ENCODE measurements at places on chromosomes 11 and 22.
A peak's percentile ranks its signal among the peaks of the same experiment; 100 is the strongest.

- no peak for DNase-seq
Observed at GRCh38 chr11:118215262-118215661, 9.5 kb downstream of the JAML start.

DNA sequence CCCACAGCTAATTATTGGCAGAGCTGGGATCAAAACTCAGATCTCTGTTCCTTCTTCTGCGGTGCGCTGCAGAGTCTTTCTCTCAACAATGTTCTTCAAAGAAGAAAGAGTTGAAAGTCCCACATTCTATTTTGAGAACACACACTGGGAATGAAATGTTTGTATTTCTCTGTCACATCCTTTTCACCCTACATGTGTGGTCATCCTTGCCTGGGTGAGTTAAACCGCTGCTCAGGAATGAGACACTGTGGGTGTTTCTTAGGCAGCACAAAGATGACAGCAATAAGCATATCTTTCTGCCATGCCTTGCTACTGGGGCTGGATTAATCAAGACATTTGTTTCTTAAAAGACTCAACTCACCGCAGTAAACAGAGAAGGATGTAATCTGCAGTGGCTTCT lies 222.6 kb downstream of the LARGE1 start:
- DNase-seq: no peak

- DNase-seq: peak; percentile 25
Observed at GRCh38 chr11:35404388-35404775, 15.0 kb downstream of the SLC1A2 start.

DNA sequence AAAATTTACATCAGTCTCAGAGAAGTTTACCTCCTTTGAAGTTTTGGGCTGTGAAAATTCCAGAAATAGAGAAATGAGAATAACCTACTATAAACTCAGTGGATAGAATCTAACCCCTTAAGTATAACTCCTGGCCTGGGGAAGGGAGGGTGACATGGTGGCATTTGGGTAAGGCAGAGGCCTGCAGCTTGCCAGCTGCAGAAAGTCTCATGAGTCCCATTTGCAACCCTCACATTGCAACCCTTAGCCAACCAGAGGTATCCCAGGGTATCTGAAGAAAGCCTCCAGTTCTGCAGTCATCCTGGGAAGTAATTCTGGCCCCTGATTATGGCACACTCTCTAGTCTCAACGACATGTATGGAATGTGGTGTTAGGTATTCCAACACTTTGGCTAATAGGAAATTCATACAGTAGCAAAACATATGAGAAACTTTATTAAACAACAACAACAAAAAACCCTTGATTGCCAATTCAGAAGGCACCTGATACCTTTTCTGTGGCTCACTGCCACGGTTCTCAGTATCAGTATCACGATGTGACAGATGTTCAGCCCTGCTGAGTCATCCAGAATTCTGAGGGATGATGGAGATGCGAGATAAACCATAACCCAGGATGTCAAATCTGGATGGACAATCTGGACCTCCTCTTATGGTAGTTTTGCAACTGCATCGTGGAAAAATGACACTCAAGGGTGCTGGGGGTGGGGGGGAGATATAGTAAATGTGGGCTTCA lies 743.4 kb downstream of the NELL1 start:
- no peak for DNase-seq

DNA sequence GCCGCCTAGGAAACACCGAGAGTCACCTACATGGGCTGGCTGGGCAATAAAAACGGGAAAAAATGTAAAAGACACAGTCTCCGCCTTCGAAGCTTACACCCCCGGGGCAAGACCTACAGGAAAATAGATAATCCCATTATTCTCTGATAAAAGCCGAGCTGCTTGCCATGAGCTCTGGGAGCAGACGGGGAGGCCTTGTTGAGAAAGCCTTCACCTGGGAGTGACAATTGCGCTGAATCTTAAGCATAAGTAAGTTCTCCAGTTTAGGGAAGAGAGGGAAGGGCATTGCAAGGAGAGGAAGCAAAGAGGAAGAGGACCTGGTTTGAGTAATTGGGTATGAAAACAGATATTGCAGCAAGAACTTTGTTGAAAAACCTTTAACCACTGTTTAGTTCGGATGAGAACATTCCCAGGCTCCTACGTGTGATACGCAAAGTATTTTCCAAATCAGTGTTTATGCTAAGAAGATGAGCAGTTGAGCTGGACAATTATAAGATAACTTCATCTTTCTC lies 813 bp upstream of the BTBD10 start:
- no peak for DNase-seq

GRCh38 chr22:37314315-37315074 lies 32.2 kb downstream of the CYTH4 start:
- DNase-seq: no peak

GRCh38 chr22:48750282-48750681 lies 1077.4 kb downstream of the BRD1 start:
- DNase-seq: no peak

- DNase-seq: no peak
Observed at GRCh38 chr22:19517919-19518611, 6.1 kb downstream of the CLDN5 start.

DNA sequence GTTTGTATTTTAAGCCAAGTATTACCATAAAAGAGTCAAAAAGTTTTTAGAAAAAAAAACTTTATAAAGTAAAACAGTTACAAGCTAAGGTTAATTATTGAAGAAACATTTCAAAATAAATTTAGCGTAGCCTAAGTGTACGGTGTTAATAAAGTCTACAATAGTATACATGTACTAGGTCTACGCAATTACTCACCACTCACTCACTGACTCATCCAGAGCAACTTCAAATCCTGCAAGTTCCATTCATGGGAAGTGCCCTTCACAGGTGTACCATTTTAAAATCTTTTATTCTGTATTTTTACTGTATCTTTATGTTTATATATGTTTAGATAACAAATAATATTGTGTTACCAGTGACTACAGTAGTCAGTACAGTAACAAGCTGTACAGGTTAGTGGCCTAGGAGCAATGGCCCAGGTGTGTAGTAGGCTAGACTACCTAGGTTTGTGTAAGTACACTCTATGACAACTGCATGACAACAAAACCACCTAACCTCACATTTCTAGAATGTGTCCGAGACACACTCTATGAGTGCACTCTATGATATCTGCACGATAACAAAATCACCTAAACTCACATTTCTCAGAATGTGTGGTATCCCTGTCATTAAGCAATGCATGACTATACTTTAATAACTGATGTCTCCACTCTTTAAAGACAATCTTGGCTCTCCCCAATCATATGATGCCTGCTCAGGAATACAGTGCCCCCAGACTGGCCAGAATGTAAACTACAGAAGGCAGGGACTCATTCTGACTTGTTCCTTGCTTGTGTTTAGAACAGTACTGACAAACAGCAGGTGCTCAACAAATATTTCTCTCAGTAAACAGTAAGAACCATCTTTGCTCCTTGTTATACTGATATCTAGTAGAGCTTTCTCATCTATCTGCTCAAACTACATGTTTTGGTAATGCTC lies 21.2 kb downstream of the KMT5B start:
- no peak for DNase-seq

- no peak for DNase-seq
Observed at GRCh38 chr22:17684245-17684644, 45.7 kb downstream of the BCL2L13 start.

- no peak for DNase-seq
Observed at GRCh38 chr11:22456993-22457762, 119.0 kb downstream of the SLC17A6 start.

DNA sequence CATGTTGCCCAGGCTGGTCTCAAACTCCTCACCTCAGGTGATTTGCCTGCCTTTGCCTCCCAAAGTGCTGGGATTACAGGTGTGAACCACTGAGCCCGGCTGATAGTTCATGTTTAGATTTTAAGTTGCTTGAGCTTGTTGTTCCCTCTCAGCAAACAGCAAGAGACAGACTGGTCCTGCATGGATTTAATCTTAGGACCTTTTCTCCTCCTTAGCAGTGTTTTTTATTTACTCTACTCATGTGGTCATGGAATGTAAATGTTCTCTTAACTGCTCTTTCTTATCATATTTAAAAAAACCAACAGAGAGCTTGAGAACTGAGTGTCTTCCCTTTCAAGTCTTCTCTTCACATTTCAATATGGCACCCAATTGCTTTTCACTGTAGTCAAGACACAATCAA lies 22.7 kb upstream of the PRDM10 start:
- no peak for DNase-seq

DNA sequence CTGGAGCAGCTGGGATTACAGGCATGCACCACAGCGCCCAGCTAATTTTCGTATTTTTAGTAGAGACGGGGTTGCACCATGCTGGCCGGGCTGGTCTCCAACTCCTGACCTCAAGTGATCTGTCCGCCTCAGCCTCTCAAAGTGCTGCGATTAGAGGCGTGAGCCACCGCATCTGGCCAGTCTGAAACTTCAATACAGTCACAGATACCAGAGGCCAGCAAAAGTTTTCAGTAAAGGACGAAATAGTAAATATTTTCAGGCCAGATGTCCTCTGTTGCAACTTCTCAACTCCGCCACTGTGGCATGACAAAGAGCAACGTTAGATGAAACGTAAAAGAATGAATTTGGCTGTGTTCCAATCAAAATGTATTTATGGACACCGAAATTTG lies 403.6 kb downstream of the MN1 start:
- no peak for DNase-seq

DNA sequence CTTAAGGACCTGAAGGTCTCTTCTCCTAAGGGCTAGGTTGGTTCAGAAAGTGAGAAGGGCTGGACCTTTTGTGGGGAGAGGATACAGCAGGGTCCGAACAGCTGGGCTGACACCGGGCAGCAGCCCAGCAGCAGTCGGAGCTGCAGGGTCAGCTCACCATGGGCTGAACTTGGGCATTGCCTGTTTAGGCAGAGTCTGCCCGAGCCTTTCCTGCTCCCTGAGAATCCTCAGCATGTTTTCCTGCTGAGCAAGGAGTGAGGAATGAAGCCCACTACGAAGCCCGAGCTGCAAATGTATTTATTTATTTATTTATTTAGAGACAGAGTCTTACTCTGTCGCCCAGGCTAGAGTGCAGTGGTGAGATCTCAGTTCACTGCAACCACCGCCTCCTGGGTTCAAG lies 83.9 kb downstream of the PTPRJ start:
- no peak for DNase-seq

- no peak for DNase-seq
Observed at GRCh38 chr11:60377401-60378136, 763 bp upstream of the MS4A7 start.

- DNase-seq: no peak
Observed at GRCh38 chr11:120198403-120198786, 12.4 kb upstream of the OAF start.

GRCh38 chr11:133619973-133620372 lies 87.7 kb upstream of the OPCML start:
- DNase-seq: no peak

GRCh38 chr11:31996159-31996881 lies 94.6 kb upstream of the RCN1 start:
- DNase-seq: no peak

DNA sequence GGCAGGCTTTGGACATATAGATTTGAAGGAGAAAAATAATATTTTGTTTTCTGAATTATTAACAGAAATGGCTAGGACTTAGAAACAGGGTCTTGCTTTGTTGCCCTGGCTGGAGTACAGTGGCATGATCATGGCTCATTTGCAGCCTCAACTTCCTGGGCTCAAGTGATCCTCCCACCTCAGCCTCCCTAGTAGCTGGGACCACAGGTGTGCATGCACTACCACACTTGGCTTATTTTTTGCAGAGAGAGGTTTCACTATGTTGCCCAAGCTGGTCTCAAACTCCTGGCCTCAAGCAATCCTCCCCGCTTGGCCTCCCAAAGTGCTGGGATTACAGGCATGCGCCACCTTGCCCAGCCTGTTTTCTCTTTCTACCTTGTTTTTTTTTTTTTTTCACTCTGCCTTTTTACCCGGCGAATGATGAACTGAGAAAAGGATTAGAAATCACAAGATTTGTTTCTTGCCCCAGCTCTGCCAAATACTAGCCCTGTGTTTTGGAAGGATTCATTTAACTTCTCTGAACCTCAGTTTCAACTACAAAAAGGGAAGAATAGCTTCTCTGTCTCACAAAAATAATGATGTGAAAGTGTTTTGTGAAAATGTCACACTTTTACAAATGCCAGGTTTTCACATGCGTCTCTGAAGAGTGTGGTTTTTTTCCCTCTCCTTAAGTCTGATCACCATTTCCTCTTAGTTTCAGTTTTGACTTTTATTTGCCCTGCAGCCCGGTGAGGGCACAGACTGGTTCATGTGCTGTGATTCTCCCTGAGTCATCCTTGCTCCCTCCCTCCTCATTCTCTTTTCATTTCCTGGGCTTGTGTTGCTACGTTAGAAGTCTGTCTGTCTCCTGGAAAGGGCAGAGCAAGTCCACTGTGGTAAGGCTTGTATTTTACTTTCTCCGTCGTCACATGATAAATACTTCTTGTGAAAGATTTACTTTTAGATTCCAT lies 67.7 kb downstream of the BCL2L13 start:
- peak; percentile 43 for DNase-seq

GRCh38 chr11:64712430-64713015 lies 10.5 kb downstream of the NRXN2 start:
- DNase-seq: no peak

- DNase-seq: no peak
Observed at GRCh38 chr11:95306801-95307200, 75.8 kb upstream of the SESN3 start.

GRCh38 chr11:1557904-1558774 lies 13.9 kb downstream of the DUSP8 start:
- no peak for DNase-seq

GRCh38 chr11:74474316-74474715 lies 7.0 kb upstream of the KCNE3 start:
- DNase-seq: no peak

DNA sequence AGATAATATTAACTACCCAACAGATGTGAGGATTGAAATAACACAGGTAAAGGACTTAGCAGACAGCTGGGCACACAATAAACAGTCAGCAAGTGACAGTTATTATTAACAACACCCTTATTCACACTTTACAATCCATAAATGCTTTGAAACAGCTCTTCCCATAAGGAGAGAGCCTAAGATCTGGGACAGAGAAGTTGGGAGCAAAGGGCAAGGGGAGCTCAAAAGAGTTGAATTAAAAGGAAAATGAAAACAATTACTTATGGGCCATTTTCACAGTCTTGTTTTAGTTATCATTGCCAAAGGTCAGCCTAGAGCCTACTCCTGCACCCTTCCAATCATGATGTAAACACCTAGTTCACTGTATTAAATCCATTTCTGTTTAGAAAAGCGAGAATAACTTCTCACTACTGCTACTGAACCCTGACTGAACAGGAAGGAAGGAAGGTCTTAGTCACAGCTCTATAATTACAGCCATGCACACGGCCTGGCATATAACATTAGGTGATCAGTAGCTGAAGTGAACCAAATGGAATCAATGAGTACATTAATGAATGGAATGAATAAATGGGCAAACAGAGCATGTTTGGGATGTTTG lies 111.3 kb downstream of the PLEKHA7 start:
- DNase-seq: no peak

GRCh38 chr22:20843501-20843900 lies 15.1 kb downstream of the PI4KA start:
- DNase-seq: no peak

Measured in stimulated activated CD4-positive, alpha-beta T cell treated with anti-CD3 and anti-CD28 coated beads, Interleukin-2, amount 100 ng/mL, for 24 hours (primary cell).